Fibroblast of skin of left biceps (primary cell): ENCODE measurements at places on chromosomes 1 and 21.

GRCh38 chr1:152479792-152480595, 30.6 kb upstream of the LCE5A start:
- no peak for DNase-seq

GRCh38 chr1:108817016-108817415, 39.9 kb downstream of the AKNAD1 start:
- no peak for DNase-seq

DNA sequence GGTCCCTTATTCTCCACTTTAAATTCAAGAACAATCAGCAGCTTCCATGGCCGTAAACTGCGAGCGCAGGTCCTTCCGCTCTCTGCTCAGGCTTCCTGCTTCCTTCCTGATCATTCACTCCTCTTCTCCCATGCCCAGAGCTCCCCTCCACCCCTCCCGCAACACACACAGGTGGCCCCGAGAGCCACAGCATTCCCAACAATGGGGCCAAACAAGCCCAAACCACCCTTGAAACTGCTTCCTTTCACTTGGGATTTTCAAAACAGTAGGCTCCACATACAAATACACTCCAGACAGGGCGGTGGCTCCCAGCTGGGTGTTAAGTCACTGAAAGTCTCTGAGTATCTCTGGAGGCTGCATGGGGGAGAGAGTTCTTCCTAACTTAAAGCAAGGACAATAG, 11.4 kb downstream of the FAM89A start:
- no peak for DNase-seq

- DNase-seq = no peak
Measured at GRCh38 chr1:29166291-29166878, 15.3 kb downstream of the SRSF4 start.

DNA sequence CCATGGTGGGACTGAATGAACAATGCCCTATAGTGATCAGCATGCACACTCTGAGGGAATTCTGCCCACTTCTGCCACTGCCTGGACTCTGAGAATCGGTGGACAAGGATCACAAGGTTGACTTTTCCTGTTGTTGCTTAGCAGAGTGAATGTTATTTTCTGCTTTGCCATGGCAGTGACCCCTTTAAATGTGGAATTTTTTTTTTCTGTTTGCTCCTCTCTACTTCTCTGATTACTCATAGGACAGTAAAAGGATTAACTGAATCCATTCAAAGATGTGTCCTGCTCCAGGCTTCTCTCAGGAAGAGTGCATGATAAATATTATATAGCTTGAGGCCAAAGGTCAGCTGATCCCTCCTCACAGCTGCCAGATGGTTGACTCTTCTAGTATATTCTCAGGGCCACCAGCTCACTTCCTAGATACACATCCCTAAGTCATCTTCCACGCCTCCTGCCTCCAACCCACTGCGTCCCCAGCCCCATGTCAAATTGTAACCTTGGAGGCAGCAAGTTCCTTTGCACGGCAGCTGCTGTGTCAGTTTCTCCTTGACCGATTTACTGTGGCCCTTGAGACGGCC, 74.0 kb upstream of the RALGPS2 start:
- no peak for DNase-seq

DNA sequence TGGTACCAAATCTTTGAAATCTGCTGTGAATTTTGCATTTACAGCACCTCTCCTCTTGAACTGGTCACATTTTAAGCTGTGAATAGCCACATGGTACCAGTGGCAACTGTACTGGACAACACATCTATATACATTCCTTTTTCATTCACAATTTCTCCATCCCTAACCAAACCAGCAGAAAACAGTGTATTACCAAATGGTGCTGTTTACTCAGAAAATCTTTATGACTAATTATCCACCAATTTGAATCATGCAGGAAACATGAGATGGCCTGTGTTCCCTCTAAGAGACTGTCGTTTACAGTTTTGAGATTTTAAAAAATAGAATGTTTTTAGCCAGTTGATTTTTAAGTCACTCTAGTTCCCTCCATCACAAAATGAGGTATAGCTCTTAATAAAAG, 17.6 kb upstream of the CCT8 start:
- DNase-seq = peak; percentile 40

DNA sequence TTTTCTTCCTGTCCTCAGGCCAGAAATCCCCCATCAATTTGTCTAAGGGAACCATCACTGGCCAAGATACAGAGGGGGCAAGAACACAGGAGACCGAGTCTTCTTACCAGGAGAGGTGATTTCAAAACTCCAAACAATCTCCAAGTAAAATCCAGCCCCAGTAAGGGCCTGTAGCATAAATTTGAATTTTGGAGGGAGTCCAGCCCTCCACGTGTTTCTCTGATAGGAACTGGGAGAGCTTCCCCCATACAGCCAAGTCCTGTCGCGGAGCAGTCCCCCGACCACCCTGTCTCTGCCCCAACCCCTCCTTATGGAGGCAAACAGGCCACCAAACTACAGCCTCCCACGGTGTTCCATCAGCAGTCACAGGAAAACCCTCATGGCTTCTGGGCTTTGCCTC, 32.4 kb upstream of the GPR157 start:
- no peak for DNase-seq

GRCh38 chr1:218553197-218553596, 208.1 kb downstream of the TGFB2 start:
- DNase-seq = peak; percentile 21

GRCh38 chr1:12477936-12478611, 139.9 kb downstream of the DHRS3 start:
- peak; percentile 98 for DNase-seq

- DNase-seq = no peak
Measured at GRCh38 chr1:112872551-112872962, 83.4 kb downstream of the SLC16A1 start.

- DNase-seq = no peak
Measured at GRCh38 chr1:106447466-106447865, 609.0 kb upstream of the PRMT6 start.

GRCh38 chr1:12177999-12178441, 11.2 kb downstream of the TNFRSF1B start:
- peak; percentile 48 for DNase-seq

DNA sequence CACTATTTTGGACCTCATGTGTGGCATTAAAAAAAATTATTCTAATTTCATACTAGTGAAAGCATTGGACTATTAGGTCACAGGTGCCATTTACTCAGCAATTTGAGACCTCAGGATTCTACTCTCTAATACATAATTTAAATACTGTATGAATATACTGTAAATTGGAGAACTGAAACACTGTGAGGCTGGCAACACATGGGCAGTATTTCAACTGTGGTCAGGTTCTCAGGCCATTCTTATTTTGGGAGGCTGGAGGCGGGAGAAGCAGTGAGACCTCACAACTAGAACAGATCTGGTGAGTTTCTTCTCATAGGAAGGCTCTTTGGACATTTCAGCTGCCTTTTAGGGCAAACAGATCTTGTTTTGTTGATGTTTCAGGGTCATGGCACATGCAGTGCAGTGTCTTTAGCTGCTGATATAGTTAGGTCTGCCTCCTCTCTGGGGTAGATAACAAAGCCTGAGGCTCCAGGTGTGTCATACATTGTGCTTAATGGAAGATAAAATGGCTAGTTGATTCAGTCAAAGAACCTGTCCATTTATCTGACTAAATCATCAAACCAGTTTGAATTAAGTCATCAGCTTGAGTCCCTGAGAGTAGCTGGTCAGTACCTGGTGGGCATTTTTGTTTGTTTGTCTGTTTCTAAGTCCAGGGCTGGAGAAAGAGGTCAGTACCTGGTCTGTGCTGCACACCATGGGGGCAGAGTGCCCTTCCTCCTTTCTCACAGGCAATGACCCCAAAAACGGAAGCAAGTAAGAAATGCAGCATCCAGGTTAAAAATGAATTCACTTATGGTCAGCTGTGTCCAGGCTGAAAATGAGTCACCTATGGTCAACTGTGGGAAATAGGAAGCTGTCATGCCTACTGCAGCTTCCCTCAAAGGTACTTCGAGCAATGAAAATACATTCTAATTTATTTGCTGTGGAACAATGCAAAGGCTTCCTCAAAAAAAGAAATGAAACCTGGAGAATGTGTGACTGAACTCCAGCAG, 216.2 kb downstream of the SDCCAG8 start:
- no peak for DNase-seq
